Left kidney (tissue), 8 donors: ENCODE measurements at places on chromosomes 2 and 18. TPM values are rescaled to one million over a fixed set of nuclear protein-coding genes. Genes with fewer than 3 reads are reported as not detected.

GRCh38 chr2:6741229-6741628 lies 124.5 kb downstream of the CMPK2 start:
- DNase-seq: no peak

GRCh38 chr2:239241431-239241960 lies 159.3 kb downstream of the HDAC4 start:
- no peak for DNase-seq

DNA sequence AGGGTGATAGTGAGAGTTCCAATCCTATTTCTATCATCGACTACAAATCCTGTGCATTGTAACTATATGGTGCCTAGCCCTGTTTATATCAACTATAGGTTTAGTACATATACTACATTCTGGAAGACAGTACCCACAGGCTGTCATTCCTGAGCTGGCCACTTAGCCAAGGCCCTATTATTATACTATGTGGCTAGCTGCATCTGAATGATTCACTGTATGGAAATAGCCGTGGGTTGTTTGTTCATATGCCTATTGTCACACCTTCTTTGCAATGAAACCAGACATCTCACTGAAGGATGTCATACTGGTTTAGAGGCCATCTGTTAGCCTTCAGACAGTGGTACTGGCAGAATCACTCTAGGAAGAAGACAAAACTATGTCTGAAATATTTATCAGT lies 62.3 kb upstream of the FSIP2 start:
- DNase-seq: no peak

CLEC4F gene
- 0.12 TPM for polyA plus RNA-seq

CCDC121 gene
- 12.0 TPM for polyA plus RNA-seq
